ENCODE measurements at places on chromosomes 3 and 15.

DNA sequence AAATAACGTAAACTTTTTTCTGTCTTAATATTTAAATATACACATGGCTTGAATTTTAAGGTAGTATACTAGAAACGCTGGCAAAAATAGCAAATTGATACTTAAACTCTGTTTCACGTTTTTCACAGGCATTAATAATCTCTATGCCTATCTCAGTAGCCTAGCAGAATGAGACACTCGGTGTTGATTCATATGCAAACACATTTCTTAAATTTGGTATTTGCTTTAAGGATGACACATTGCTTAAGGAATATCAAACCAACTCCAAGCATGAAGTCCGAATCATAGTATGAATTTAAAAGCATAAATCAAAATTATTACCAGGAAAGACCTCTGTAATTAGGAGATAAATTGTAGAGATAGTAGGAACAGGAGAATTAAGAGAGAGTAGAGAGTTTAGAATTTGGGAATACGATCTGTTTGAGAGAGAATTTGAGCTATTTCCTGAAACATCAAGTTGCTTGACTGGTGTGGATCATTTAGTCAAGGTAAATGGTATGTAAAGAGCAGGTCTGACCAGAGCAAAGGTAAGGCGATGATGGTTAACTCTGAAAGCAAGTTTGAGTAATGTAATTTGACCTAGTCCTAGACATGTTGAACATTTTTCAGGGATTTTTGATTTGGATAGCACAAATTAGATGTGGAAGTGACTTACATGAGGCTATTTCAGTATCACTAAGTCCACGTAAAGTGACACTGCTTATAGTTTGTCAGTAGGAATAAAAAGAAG, 236.1 kb downstream of the ROBO1 start:
- no peak for DNase-seq

DNA sequence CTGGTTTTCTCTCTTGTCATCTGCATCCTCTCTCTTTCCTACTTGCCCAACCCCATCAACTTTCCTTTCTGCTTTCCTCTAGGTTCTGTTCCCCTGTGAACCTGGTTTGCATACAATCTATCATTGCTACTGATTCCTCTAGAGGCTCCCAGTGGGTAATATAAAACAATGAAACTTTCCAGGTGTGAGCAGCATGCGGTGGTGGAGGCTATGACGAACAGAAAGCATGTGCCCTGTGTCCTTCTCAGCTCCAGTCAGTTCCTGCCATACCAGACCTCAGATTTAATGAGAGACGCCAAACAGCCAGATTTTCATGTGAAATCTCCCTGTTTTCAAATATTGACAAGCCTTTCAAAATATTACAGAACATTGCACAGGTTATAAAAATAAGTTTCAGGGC, 3.5 kb upstream of the ACAP2 start:
- no peak for DNase-seq

GRCh38 chr3:18445401-18446148, 20.4 kb upstream of the SATB1 start:
- no peak for DNase-seq

GRCh38 chr3:163722405-163722804, 1355.9 kb downstream of the SI start:
- no peak for DNase-seq

- DNase-seq: no peak
Observed at GRCh38 chr3:173584838-173585831, 187.6 kb downstream of the NLGN1 start.

DNA sequence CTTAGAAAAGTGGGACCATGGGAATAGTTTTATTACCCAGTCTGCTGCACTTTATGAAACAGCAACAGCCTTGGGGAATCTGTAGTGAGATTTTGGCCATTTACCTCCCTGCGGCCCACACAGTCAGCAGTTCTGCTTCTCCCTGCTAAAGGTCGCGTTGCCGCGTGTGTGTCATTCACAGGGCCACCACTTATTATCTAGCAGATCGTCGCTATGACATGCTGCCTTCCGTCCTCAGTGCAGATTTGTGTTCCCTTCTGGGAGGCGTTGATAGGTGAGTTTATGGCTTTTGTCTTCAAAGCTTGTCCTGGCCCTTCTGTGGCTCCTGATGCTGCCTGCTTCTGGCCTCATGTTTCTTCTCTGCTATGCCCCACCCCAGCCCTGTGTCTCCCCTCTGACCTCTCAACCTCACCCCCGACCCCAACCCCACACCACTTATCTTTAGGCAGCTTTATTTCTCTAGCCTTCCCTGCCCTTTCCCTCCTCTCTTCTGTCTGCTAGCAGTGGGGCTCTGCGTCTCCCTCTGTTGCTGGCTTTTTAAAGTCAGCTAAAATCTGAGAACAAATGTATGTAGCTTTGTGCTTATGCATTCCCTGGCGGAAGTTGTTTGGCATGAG, 30.1 kb downstream of the DIS3L start:
- no peak for DNase-seq

GRCh38 chr15:98002866-98003265, 42.4 kb downstream of the ARRDC4 start:
- no peak for DNase-seq

DNA sequence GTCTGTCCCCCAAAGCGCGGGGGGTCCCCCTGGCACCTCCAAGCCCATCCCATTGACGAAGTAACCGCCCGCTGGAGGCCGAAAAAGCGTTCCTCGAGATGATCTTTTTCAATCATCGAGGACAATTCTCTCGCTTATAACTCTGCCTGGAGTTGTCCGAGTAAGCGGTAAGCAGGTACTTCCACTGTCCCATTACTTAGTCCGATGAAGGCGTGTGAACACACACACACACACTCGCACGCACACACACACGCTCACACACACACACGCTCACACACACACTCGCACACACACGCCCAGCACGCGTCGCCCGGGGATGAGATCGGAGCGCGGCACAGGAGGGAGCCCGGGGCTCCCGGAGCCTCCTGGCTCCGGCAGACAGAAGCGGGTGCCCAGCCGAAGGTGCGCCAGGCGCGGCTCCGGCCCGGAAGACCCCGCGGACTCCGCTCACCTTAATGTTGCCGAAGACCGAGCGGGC, 430 bp downstream of the SLCO2A1 start:
- no peak for DNase-seq

GRCh38 chr3:59558906-59559720, 509.3 kb upstream of the CFAP20DC start:
- no peak for DNase-seq

- no peak for DNase-seq
Observed at GRCh38 chr3:178270838-178271237, 265.4 kb upstream of the KCNMB2 start.

DNA sequence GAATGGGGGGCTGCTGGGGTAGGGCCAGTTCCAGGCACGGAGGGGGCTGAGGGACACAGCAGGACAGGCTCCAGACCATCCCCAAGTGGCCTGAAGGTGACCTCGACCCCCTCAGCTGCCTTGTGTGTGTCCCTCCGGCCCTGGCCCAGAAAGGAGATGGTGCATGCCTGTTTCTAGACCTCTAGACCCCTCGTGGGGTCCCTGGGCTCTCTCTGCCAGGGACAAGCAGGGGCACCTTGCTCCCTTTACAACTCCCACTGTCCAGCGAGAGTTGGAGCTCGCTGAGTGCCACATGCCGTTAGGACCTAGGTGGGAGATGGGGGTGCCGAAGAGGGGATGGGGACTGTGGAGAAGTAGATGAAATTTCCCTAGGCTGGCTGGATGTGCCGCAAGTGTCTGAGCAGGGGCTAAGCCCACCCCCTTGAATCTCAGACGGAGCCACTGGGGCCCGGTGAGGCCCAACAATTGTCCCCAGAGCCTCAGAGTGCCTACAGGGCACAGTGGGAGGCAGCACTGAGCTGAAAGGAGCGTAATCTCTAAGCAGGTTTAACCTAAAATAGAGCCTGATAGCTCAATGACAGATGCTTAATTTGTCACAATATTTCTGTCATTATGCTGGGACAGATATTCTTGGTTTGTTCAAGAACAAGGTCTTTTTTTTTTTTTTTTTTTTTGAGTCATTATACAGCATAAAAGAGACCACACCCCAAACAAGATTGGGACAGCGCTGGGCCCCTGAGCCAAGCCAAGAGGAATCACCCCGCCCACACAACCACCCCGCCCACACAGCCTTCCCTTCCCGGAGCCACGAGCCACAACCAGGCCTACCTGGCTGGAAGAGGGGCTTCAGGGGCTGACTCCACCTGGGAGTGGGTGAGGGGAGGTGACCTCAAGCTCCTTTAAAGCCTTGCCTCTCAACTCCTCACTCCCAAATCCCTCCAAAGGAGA, 23.6 kb upstream of the KLF13 start:
- no peak for DNase-seq

DNA sequence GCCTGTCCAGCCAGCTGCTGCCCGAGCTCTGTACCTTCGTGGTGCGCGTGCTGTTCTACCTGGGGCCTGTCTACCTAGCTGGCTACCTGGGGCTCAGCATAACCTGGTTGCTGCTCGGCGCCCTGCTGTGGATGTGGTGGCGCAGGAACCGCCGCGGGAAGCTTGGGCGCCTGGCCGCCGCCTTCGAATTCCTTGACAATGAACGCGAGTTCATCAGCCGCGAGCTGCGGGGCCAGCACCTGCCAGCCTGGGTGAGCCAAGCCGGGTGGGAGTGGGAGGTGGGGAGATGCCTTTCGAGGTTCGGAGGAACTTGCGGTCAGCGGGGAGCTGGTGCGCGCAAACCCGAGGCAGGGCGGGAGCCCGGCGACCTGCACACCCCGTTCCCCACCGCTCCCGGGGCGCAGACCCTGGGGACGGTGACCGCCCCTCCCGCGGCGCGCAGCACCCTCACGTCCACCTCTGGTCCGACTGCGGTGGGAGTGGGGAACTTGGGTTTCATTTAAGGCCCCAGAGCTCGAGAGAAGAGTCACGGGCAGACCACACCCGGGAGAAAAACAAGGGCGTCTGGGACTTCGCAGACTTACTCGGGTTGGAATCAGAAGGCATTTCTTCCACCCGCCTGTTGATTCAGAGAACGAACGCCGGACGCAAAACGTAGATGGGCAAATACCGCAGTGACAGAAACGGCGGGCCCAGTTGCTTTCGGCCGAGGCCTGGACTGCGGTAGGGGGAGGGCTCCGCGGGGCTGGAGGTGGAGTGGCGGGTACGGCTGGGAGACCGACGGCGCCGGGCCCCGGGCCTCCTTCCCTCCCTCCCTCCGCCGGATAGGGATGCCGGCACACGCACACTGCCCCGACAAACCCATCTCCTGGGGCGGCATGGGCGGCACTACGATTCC, 708 bp downstream of the ESYT3 start:
- DNase-seq: no peak

DNA sequence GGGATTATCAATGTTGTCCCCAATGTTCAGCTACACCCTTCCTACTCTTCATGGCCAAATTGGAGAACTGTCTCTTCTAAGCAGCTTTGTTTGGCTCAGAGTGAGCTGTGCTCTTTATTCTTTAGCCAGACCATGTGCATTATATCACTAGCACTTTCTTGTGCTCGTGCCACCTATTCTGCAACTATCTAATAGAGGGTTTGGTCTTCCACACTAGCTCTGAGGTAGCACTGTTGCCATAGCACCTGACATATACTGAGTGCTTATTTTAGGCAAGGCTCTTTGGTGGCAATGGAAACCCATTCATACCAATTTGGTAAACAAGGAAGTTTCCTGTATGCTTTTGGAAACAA, 394.3 kb upstream of the C2CD4B start:
- no peak for DNase-seq

DNA sequence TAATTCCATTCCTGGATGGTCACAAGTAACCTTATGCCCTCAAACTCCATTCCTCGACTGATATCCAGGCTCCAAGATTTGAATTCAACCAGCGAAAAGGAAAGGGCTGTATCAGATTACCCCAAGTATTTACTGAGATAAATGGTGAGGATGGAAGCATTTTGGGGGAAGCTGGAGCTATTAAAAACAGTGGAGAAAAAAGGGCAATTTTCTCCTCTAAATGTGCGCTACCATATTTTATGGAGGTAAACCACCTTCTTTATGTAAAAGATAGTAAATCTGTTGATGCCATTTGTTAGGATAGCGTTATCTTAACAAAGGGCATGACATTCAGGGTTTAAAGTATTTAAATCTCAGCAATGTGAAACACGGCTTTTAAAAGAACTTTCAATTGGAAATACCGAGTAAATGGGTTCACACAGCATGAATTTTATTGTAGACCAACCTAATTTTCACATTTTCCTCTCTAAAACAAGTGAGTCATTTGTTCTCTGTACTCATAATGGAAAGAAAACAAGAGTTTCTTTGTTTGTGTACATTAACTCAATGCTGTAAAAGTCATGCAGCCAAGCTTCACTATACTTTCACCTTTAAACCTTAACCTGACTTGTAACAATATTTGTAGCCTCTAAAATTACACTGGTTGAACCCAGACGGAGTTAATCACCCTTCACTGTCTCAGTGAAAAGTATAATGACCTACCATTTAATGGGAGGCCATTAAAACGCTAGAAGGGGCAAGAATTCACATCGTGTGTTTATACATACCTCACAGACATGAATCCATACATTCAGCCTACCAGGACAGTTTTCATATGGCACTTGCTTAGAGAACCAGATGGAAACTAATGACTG, 773.4 kb downstream of the ROBO1 start:
- no peak for DNase-seq

GRCh38 chr3:99248130-99248529, 346.6 kb upstream of the DCBLD2 start:
- no peak for DNase-seq

DNA sequence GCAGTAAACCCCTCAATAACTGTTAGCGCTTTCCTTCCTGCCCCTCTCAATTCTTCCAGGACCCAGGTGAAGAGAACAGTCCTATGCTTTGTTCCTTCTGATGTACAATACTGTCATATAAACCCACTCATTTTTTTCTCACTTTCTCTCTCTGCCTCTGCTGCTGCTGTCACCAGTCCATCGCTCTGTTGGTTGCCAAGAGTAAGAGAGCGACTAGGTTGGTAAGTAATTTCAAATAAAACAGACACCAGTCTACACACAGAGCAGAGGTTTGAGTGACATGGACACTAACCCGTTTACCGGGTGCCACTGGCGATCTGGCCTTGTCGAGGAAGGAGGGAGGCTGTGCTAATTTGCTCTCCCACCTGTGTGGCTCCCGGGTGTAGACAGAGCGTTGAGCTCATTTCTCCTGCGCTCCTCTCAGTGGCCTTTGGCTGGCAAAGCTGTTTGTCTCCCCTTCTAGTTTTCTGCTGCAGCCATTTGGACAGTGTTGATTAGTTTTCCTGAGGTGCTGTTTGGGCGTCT, 215.4 kb downstream of the THSD4 start:
- DNase-seq: no peak

DNA sequence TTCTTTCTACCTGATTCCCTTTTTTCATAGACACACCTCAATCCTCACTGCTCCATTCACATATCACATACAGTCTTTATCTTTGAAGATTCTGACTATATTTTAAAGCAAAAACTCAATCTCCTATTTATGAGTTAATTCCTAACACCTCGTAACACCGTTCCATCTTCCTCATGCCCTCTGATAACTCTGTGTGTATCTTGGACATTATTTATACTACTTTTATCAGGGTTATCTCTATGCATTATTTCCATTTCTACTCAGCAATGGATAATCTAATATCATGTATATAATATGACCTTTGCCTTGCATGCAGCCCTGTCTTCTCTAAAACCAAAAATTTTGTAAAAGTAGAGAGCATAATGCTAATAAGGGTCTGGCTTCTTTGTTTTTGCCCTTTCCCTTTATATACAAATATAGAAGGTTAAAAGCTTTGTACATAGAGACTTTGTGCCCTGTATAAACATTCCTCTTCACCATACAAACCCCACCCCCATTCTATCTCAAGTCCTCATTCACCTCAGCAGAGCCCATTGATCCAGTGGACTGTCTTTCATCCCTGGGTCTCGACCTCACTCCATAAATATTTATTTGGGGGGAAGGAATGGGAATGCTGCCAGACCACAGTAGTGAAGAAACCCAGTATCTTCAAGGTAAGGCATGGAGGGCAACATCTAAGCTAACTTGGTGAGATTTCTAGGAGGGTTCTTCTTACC, 21.8 kb downstream of the TRIM42 start:
- DNase-seq: no peak

- DNase-seq: no peak
Observed at GRCh38 chr3:52032702-52033408, 23.5 kb downstream of the DUSP7 start.
